ENCODE measurements at places on chromosomes 6 and 20.

GRCh38 chr6:147589739-147590250 lies 81.3 kb downstream of the SAMD5 start:
- H3K27me3 ChIP-seq, result no peaks in the 10 kb centered on the region
- H3K4me1 ChIP-seq, result no peaks in the 10 kb centered on the region
- no peaks in the 10 kb centered on the region for H3K36me3 ChIP-seq
- H3K4me3 ChIP-seq, result no peak overlapping the region
- H3K27ac ChIP-seq, result no peak overlapping the region
- DNase-seq, result no peak

GRCh38 chr20:11229772-11230171 lies 556.0 kb upstream of the JAG1 start:
- H3K27ac ChIP-seq, result no peak overlapping the region
- H3K36me3 ChIP-seq, result no peaks in the 10 kb centered on the region
- no peak overlapping the region for H3K4me3 ChIP-seq
- H3K27me3 ChIP-seq, result no peaks in the 10 kb centered on the region

- H3K27ac ChIP-seq, result peak overlapping the region; percentile 90
- H3K27me3 ChIP-seq, result no peaks in the 10 kb centered on the region
- H3K4me1 ChIP-seq, result peaks cover 56% of the 10 kb centered on the region
- peaks cover 20% of the 10 kb centered on the region for H3K36me3 ChIP-seq
These were observed 55.3 kb upstream of the CEP85L start for GRCh38 chr6:118706702-118707101.

GRCh38 chr6:106927531-106928398 lies 46.8 kb downstream of the CD24 start:
- no peak for DNase-seq
- H3K4me1 ChIP-seq, result no peaks in the 10 kb centered on the region
- no peak overlapping the region for H3K27ac ChIP-seq
- H3K4me3 ChIP-seq, result no peak overlapping the region

- no peak for DNase-seq
- no peaks in the 10 kb centered on the region for H3K36me3 ChIP-seq
- no peaks in the 10 kb centered on the region for H3K4me1 ChIP-seq
These were observed 30.8 kb downstream of the SLC2A10 start for GRCh38 chr20:46740214-46740609.

DNA sequence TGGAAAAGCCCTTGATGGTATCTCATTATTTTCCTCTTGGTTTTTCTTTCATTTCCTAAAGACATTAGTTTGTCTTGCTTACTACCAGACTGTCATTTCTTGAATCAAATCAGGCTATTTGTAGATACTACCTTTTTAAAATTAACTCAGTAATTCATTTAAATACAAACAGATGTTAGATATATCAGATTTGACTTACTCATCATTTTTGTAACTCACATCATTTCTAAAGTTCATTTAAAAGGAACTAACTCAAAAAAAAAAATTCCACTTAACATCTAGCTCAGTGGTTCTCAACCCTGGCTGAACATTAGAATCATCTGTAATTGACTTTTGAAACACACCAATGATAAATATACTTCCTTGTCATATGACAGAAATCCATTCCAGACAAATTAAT lies 48.2 kb upstream of the TINAG start:
- H3K27me3 ChIP-seq, result no peaks in the 10 kb centered on the region
- no peak overlapping the region for H3K4me3 ChIP-seq
- H3K36me3 ChIP-seq, result no peaks in the 10 kb centered on the region
- no peaks in the 10 kb centered on the region for H3K4me1 ChIP-seq
- DNase-seq, result no peak

DNA sequence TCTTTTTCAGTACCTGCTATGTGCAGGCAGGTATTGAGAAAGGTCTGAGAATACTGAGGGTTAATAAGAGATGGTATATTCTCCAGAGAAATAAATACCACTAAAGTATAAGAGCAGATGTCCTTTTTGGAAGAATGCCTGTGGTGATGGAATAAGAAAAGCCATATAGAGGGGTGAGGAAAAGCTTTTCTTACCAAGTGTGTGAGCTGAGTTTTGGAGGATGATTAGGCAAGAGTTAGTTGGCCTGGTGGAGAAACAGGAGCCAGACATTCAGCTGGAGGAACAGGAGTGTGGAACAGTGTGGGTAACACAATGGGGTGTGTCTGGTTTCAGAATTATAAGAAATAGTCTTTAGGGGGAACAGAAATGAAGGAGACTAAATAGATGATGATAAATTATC lies 19.9 kb downstream of the ZNF451 start:
- DNase-seq, result no peak
- peak overlapping the region; percentile 20 for H3K27ac ChIP-seq
- H3K4me1 ChIP-seq, result peaks cover 15% of the 10 kb centered on the region
- peaks cover 29% of the 10 kb centered on the region for H3K36me3 ChIP-seq

DNA sequence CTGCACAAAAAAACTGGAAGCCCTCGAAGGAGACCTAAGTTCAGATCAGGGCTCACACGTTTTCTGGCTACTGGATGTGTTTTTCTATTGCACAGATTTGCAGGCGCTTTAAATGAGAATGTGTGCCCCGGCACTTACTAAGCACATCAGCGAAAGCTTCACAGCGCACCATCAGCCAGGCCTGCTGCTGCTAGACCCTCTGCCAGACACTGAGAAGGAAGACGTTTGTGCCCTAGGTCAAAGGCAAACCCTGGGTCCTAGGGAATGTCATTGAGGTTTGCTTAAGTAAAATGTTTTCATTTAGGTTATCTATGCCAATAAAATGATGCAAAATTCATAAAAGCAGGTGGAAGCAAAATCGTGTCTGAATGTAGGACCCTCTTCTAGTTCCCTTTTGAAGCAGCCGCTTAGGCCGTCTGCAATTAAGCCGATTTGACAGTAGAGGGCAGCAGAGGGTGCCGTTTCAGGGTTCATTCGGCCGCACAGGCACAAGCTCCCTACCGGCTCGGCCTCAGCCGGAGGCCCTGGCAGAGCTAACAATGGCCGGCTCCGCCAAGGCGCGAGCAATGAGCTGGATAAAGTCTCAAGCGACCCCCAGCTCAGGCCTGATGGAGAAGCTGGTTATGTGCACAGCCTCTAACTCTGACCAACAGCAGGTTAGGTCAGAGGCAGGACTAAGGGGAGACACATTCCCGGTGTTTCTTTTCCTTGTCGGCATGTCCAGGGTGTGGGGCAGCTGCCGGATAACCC lies 107.2 kb upstream of the FOXA2 start:
- no peak overlapping the region for H3K4me3 ChIP-seq
- peaks cover 29% of the 10 kb centered on the region for H3K27me3 ChIP-seq
- H3K36me3 ChIP-seq, result no peaks in the 10 kb centered on the region
- no peaks in the 10 kb centered on the region for H3K4me1 ChIP-seq

- H3K27me3 ChIP-seq, result no peaks in the 10 kb centered on the region
- peak overlapping the region; percentile 76 for H3K27ac ChIP-seq
- peaks cover 18% of the 10 kb centered on the region for H3K36me3 ChIP-seq
- no peak overlapping the region for H3K4me3 ChIP-seq
- no peak for DNase-seq
These were observed 55.0 kb upstream of the TNFAIP3 start for GRCh38 chr6:137811916-137812553.

- peaks cover 8% of the 10 kb centered on the region for H3K27me3 ChIP-seq
- no peak overlapping the region for H3K27ac ChIP-seq
- no peak overlapping the region for H3K4me3 ChIP-seq
- DNase-seq, result no peak
- H3K36me3 ChIP-seq, result no peaks in the 10 kb centered on the region
These were observed 12.4 kb upstream of the RNF24 start for GRCh38 chr20:4027590-4028265.

GRCh38 chr20:7196481-7196880 lies 429.0 kb downstream of the BMP2 start:
- H3K27ac ChIP-seq, result no peak overlapping the region
- H3K4me3 ChIP-seq, result no peak overlapping the region
- no peaks in the 10 kb centered on the region for H3K27me3 ChIP-seq
- no peaks in the 10 kb centered on the region for H3K36me3 ChIP-seq

- no peaks in the 10 kb centered on the region for H3K36me3 ChIP-seq
- peaks cover 50% of the 10 kb centered on the region for H3K27me3 ChIP-seq
- H3K27ac ChIP-seq, result no peak overlapping the region
- no peak for DNase-seq
These were observed 368.2 kb upstream of the SULF2 start for GRCh38 chr20:48153523-48153922.

GRCh38 chr6:137430954-137431353 lies 63.2 kb downstream of the OLIG3 start:
- H3K27ac ChIP-seq, result no peak overlapping the region
- DNase-seq, result no peak
- no peak overlapping the region for H3K4me3 ChIP-seq
- no peaks in the 10 kb centered on the region for H3K36me3 ChIP-seq
- H3K27me3 ChIP-seq, result peaks cover 7% of the 10 kb centered on the region

GRCh38 chr20:39855056-39855455 lies 834.0 kb downstream of the MAFB start:
- no peaks in the 10 kb centered on the region for H3K36me3 ChIP-seq
- no peak overlapping the region for H3K27ac ChIP-seq
- no peaks in the 10 kb centered on the region for H3K4me1 ChIP-seq
- peaks cover 6% of the 10 kb centered on the region for H3K27me3 ChIP-seq
- H3K4me3 ChIP-seq, result no peak overlapping the region

DNA sequence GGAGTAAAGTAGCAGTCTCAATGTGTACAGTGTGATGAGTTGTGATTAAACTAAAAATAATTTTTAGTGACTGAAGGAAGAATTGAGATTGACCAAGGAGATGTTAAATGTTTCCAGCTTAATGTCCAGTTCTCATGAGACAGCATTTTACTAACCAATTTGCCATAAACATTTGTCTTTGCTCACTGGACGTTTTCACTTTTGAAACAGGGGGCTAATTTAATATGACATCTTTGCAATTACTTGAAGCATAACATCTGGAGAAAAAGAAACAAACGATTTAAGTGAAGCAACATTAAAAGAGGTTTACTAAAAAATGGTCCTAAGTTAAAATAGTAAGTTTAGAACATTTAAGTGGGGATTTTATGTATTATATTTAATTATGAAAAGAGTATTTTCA lies 443.8 kb downstream of the BCKDHB start:
- no peak for DNase-seq
- no peak overlapping the region for H3K4me3 ChIP-seq
- H3K27me3 ChIP-seq, result no peaks in the 10 kb centered on the region
- no peaks in the 10 kb centered on the region for H3K36me3 ChIP-seq
- H3K4me1 ChIP-seq, result no peaks in the 10 kb centered on the region

DNA sequence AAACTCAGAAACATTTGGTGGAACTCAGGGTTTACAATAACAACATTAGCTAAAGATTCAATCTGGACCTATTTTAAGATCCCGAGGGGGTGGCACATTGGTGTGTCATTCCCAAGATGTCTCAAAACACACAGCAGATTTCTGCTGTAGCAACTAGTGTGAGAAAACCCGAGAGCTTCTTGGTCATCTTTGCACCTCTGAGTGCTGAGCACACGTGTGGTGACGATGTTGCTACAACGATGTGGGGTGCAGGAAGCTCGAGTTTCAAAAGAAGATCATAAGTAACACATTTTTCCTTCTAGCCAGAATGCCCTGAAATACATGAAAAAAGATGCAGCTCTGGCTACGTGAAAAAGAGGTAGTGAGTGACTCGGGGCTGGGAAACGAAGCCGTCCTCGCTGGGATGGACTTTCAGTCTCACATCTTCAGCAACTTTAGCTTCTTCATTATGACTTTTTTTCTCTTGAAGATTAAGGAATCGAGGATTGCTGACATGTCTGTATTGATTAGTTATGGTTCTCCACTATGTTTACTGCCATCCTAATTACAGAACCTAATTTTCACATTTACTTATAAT lies 1.5 kb downstream of the RAMACL start:
- H3K4me3 ChIP-seq, result no peak overlapping the region
- H3K27ac ChIP-seq, result no peak overlapping the region
- no peak for DNase-seq
- no peaks in the 10 kb centered on the region for H3K4me1 ChIP-seq

DNA sequence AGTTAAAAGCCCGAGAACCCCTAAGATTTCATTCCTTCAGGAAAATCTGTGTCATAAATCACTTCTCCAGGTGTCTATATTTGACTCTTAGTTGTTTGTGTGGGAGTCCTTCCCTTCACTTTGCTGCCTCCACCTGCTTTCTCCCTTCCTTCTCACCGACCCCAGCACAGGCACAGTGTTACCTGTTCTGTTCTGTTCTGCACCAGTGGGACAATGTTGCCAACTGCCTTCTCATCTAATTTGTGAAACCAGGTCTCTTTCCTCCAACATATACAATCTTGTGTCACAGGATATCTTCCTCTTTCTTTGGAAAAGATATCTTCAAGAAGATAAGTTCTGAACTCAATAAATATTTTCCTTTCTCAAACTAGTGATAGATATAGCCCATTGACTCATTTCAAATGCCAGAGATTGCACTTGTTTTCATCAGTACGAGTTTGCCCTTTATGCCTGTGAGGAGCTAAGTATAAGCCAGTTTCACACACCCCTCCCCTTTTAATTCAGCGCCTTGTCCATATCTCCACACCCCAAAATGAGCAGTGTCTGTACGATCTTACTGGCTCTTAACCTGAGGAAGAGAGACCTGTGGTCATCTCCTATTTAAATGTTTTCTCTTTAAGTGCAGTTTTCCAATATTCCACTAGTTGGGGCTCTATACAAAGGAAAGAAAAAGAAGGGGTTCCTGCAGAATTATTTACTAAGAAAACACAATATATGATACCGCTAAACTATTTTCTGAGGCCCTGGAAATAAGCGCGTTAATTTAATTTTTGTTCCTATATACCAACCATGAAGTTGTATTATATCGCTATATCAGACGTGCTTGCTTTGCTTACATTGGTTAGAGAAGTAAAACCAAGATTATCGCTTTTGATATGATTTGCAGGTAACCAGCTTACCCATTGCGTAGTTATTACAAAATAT lies 81.6 kb upstream of the PREP start:
- DNase-seq, result no peak
- H3K4me1 ChIP-seq, result peaks cover 39% of the 10 kb centered on the region
- H3K27ac ChIP-seq, result peak overlapping the region; percentile 93

DNA sequence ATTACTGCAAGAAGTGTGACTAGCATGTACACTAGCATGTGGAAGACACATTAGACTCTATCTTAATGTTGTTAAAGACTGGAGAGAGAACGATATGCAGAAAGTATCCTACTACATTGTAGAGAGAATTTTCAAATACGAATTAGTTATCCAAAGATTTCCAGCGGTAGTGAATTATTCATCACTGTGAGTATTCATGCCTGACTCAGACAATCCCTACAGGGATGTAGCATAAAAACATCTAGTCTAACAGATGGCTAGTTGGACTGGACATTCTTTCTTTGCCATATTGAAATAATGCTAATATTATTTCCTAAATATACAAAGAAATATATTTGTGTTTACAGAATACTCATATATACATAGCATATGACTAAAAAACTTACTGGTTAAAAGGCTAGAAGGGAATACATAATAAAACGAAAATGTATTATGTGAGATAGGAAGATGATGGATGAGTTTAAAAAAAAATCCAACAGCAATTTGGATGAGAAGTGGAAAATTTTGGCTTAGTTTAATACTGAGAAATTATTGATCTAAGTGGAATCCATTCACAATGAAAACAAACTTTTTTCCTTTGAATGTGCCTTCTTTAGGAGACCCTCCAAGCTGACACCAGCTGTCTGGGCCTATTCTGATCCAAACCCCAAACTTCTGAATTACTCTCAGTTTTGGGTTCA lies 580.7 kb downstream of the RFPL4B start:
- H3K4me1 ChIP-seq, result no peaks in the 10 kb centered on the region
- H3K27ac ChIP-seq, result no peak overlapping the region
- no peaks in the 10 kb centered on the region for H3K27me3 ChIP-seq

Data from effector memory CD8-positive, alpha-beta T cell (primary cell).